ENCODE measurements at places on chromosomes 16 and 17.

- no peak for DNase-seq
Observed at GRCh38 chr17:36842963-36843558, 94.2 kb upstream of the LHX1 start.

- no peak for DNase-seq
Observed at GRCh38 chr16:79664407-79664806, 63.9 kb upstream of the MAF start.

GRCh38 chr16:85798901-85799496, 345 bp downstream of the EMC8 start:
- DNase-seq = peak; percentile 44

GRCh38 chr17:80616705-80617104, 72.1 kb downstream of the RPTOR start:
- DNase-seq = no peak

- no peak for DNase-seq
Observed at GRCh38 chr16:68722119-68723024, 14.7 kb upstream of the CDH1 start.
